ENCODE measurements at places on chromosomes 5 and 9. TPM values are rescaled to one million over a fixed set of nuclear protein-coding genes. Genes with fewer than 3 reads are reported as not detected.

DNA sequence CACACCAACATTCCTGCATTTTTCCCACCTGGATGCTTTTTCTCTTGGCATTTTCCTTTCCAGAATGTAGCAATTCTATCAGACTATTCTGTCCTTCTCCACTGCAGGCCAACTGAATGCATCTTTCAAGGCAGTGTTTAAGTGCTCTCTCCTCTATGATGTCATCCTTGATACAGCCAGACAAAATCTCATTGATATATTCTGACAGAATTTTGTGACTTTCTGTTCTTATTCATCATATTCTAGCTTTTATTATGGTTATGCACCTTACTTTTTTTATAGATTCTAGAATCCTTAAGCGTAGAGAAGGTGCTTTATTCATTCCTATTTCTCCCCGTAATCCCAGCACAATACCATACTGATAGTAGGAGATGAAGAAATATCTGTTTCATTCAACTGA is 355.5 kb upstream of the CCNH start:
- no peak for DNase-seq

DNA sequence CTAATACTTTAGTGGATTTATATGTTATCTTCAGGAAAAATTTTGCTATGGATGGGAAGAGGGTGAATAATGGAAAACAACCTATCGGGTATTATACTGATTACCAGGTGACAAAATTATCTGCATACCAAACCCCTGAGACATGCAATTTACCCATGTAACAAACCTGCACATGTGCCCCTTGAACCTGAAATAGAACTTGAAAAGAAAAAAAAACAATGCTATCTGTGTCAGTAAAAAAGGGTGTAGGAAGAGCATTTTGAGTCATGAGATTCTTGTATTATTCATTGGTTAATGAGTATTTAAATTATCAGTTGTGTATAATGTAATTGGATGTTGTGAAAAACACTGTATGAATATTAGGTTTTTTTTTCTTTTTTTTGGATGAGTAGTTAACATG is 75.4 kb downstream of the PRR16 start:
- DNase-seq = no peak

- DNase-seq = no peak
Observed at GRCh38 chr5:68332080-68332451, 116.5 kb downstream of the PIK3R1 start.

DNA sequence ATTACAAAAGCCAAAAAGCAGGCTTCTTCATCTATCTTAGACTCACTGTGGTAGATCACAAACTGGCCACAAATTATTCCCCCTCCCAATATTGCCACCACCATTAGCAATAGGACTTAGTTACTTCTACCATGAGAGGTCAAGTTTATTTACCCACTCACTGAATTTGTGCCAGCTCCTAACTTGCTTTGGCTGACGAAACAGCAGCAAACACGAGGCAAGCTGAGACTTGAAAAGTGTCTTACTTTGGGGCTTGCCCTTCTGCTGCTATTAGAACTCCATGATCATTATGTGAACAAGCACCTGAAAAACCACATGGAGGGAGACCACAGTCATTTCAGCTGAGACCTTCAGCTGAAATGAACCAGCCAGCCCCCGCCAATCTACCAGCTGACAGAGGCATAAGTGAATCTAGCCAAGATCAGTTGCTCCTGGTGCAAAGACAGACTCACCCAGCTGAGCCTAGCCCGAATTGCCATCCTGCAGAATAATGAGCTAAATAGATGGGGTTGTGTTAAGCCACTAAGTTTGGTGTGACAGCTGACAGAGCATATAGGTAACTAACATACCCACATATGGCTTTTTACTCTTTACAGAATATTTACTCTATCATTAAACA is 5.7 kb downstream of the WDR41 start:
- peak; percentile 31 for DNase-seq

DNA sequence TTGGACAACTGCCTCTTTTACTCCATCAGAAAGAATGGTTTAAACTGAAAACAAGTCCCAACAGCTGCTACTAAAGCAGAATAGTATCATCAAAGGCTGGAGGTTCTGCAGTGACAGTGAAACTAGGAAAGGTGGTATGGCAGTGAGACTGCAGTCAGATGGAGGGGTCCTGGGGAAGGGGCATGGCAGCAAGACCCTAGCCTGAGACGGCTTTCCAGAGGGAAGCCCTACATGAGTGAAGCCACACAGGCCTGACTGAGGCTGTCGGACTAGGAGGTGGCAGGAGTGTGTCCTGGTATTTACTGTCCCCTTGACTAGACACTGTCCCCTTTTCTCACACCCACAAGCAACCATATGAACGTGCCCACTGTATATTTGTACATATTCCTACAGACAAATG is 40.4 kb upstream of the IPPK start:
- DNase-seq = no peak

CENPK gene
- 23.0 TPM for total RNA-seq

- DNase-seq = no peak
Observed at GRCh38 chr5:87400305-87400899, 12.3 kb downstream of the CCNH start.

GRCh38 chr5:17217493-17218352 is at the start of gene BASP1:
TSS of gene BASP1 (plus strand) at chr5:17217631. CDS start at chr5:17275217, 57,586 bp downstream.
- DNase-seq = peak; percentile 94

DNA sequence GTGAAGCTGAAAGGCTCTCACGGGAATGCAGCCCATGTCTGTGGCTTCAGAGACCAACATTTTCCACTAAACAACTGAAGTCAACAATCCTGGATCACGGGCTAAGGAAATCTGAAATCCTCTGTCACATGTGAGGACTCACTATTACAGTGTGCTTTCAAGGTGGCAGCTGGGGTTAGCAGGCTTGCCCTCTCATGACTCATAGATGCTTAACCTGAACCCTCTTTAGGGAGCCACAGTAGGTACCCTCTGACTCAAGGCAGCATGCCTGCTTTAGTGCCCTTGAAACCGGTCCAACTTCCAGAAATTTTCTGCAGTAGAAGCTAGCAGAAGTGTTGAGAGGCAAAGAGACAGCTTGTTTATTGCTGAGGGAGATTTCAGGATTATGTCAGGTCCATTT is 232.5 kb downstream of the GABRB2 start:
- DNase-seq = no peak

Measured in upper lobe of left lung (tissue), 6 donors.